Melanocyte of skin (primary cell): ENCODE measurements at places on chromosomes 13 and 19. TPM values are rescaled to one million over a fixed set of nuclear protein-coding genes. Genes with fewer than 3 reads are reported as not detected.

Gene KLK12
- total RNA-seq, result not detected in 2 replicates

Gene MBD3L2
- not detected in 2 replicates for total RNA-seq

Gene KIR3DL2
- not detected in 2 replicates for total RNA-seq

Gene TSSK6
- total RNA-seq, result 0.46 and 0.67 TPM in 2 replicates

Gene NLRP12
- under 0.01 TPM in 1 of 2 replicates, not detected in the other for total RNA-seq
